ENCODE measurements at places on chromosomes 2 and 18.

DNA sequence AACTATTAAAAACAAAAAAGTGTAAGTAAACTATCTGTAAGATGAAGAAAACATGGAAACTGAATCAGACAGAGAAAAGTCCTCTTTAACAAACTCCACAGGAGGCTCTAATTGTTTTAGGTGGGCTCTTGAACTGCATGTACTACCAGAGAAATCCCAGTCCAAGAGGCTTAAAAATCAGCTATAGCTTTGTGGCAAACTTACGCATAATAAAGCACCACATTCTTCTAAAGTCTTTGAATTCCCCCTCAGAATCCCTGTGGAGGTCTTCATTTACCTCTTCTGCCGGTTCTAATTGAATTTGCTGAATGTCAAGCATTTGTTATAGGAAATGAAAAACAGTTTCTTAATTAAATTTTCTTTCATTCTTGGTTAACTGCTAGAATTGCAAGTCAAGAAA is 40.8 kb downstream of the CHN1 start:
- DNase-seq: no peak

- no peak for DNase-seq
Observed at GRCh38 chr2:80706951-80707350, 402.4 kb upstream of the LRRTM1 start.

- no peak for DNase-seq
Observed at GRCh38 chr2:202410092-202410491, 34.0 kb downstream of the BMPR2 start.

- no peak for DNase-seq
Observed at GRCh38 chr2:176979981-176980710, 232.4 kb upstream of the HNRNPA3 start.

- DNase-seq: no peak
Observed at GRCh38 chr2:64586883-64587481, 62.9 kb downstream of the AFTPH start.

DNA sequence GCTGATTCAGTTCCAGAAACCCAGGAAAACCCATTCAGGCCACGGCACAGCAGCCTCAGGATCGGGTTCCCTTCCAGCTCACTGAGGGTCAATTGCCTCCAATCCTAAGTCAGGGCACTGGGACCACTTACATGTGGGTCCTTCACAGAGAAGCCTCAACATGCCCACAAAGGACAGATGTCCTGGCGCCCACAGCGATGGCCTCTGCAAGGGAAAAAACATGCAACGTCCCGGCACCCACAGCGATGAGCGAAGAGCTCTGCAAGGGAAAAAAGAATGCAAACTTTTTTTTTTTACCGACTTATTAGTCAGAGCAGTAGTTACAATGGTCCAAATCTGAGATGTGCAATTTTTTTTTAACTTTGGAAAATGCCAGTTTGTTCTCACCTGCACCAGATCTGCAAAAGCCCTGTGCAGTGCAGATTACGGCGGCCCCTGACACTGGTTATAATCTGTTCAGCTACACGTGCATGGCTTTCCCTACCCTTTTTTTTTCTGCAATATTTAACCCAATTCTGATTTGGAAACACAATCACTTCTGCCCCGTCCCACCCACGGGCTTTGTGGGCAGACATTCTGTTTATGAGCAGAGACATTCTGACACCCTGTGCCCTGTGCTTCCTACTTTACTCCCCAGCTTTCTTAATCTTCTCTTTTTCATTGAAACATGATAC is 159.3 kb upstream of the SALL3 start:
- no peak for DNase-seq

DNA sequence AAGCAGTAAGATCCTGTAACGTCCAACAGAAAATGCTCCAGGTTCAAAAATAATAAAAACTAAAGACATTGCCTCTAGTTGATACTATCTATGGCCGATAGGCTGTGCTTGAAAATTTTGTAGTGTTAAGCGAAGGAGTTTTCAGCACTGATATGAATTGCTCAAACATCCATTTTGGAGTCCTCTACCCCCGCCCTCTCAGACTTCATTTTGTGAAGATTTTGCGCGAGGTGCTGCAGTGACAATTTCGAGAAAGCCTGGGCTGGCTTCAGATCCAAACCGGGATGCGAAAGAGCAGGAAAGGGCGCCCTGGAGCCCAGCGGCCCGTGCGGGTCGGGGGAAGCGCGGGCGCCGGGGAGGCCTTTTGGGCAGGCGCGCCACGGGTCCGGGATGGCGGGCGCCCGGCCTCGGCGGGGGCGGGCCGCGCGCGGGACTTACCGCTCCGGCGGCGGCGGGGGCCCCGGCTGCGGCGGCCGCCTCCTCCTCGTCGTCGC is 1.8 kb downstream of the SP3 start:
- peak; percentile 32 for DNase-seq

DNA sequence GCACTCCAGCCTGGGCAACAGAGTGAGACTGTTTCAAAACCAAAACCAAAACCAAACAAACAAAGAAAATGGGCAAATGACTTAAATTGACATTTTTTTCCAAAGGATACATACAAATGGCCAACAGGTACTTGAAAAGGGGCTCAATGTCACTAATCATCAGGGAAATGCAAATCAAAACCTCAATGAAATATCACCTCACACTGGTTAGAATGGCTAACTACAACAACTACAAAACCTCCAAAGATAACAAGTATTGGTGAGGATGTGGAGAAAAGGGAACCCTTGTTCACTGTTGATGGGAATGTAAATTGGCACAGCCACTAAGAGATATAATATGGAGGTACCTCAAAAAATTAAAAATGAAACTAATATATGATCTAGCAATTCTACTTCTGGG is 213.2 kb upstream of the HS6ST1 start:
- DNase-seq: no peak

DNA sequence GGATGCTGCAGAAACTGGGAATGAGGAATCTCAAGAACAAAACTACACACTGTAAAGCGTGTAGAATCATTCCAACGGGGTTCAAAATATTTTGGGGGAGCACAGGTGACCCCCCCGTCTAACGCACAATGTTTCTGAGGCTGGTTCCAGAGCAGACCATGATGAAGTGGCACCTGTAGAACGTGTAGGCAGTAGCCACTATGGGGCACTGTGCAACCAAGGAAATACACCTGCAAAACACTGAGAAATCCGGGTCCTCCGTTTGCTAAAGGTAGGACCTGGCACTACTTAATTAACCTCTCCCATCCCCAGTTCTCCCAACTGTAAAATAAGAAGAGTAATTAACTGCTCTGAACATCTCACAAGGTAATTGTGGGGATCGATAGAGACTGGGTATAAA is 22.6 kb downstream of the ST6GAL2 start:
- no peak for DNase-seq

- DNase-seq: no peak
Observed at GRCh38 chr2:187544371-187545080, 9.7 kb downstream of the TFPI start.

- no peak for DNase-seq
Observed at GRCh38 chr18:10245031-10245845, 209.2 kb upstream of the APCDD1 start.

GRCh38 chr2:181859803-181860202 is 31.7 kb upstream of the ITPRID2 start:
- no peak for DNase-seq

- DNase-seq: no peak
Observed at GRCh38 chr18:23243178-23243577, 107.9 kb downstream of the CABLES1 start.

GRCh38 chr2:42602876-42603219 is 34.4 kb downstream of the MTA3 start:
- DNase-seq: no peak
